ENCODE measurements at places on chromosomes 3 and 15.

DNA sequence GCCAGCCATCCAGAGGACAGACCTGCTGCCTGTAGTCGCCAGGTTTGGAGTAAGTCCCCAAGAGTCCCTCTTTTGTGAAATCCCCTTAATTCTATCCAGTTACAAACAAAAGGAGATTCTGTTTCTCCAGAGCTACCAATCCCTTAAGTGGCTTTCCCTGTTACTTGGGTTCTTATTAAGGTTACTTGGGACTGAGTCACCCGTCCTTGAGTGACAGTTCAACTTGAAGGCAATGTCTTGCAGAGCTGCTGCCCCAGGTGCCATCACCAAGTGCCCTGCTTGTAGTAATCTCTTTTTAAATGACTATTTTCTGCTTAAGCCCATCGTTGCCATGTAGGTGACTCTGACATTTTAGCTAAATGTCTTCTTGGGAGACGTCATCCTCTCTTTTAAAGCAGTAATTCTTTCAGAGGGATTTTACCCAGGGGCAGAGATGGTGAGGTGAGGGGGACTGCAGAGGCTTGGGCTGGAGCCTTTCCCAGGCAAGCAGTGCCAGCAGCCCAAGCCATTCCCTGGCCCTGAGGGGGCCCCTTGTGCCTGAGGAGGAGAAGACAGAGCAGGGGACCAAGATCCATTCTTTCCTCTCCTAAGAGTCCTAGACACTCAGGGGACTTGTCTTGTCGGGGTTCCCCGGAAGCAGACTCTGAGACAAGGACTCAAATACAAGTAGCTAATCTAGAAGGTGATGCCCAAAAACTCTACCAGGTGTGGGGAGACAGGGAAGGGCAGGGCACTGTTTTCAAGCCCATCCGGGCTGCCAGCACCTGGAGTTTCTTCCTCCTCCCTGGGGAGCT is 253.7 kb downstream of the PLCL2 start:
- DNase-seq, result no peak

DNA sequence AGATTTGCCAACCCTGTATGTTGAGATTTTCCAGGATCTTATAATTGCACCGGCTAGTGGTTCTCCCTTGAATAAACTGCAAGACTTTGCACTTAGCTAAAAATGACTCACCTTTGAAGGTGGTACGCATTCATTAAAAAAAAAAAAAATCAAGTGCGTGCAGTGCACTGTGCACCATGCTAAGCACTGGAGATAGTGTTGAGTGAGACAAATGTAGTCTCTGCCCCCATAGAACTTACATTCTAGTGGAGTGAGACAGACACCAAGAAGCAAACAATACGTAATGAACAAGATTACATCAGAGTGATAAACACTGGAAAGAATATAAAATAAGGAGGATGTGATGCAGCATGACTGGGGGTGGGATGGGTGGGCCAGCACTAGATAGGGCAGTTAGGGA is 69.4 kb downstream of the ITPR1 start:
- no peak for DNase-seq

DNA sequence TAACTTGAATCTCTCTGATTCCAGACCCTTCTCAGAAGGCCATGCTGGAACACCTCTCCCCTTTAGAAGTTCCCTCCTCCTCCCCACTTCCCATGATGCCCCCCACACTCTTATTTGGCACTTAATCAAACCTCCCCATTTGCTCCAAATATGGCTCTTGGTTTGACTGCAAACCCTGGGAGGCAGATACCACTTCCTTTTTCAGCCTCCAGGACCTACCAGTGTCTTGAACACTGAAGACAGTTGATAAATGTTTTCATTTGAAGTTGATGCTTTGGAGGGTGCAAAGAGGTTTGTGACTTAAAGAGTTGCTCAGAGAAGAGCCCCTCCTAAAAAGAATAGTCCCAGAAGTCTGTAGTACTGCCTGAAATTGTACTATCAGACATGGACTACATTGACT is 61.5 kb downstream of the SEMA5B start:
- no peak for DNase-seq

GRCh38 chr3:110479731-110480130 is 591.9 kb upstream of the NECTIN3 start:
- no peak for DNase-seq

DNA sequence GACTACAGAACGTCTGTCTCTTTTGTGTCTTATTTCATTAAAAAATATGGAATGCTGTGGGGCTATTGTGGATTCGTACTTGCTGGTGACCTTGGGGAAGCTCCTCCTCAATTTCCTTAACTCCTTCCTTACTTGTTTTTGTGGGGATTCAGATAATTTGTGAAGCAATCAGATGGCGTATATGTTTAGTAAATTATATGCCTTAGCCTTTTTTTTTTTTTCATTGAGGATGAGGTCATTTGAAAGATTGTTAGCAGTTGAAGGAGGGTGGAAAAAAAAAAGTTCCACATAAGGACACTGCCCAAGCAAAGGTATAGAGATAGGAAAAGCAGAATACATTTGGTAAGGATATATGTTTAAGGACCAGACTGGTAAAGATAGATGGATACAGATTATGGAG is 3.3 kb downstream of the RNF13 start:
- no peak for DNase-seq

All from activated B cell treated with CpG ODN at 0.5 μM for 24 hours (primary cell).